ENCODE measurements at places on chromosomes 2 and 18.

GRCh38 chr2:240132651-240132980 lies 3.5 kb downstream of the COPS9 start:
- peaks cover 56% of the 10 kb centered on the region for H3K36me3 ChIP-seq
- no peak for DNase-seq
- H3K27ac ChIP-seq: no peak overlapping the region
- H3K27me3 ChIP-seq: no peaks in the 10 kb centered on the region
- H3K4me3 ChIP-seq: no peak overlapping the region
- peaks cover 28% of the 10 kb centered on the region for H3K4me1 ChIP-seq

DNA sequence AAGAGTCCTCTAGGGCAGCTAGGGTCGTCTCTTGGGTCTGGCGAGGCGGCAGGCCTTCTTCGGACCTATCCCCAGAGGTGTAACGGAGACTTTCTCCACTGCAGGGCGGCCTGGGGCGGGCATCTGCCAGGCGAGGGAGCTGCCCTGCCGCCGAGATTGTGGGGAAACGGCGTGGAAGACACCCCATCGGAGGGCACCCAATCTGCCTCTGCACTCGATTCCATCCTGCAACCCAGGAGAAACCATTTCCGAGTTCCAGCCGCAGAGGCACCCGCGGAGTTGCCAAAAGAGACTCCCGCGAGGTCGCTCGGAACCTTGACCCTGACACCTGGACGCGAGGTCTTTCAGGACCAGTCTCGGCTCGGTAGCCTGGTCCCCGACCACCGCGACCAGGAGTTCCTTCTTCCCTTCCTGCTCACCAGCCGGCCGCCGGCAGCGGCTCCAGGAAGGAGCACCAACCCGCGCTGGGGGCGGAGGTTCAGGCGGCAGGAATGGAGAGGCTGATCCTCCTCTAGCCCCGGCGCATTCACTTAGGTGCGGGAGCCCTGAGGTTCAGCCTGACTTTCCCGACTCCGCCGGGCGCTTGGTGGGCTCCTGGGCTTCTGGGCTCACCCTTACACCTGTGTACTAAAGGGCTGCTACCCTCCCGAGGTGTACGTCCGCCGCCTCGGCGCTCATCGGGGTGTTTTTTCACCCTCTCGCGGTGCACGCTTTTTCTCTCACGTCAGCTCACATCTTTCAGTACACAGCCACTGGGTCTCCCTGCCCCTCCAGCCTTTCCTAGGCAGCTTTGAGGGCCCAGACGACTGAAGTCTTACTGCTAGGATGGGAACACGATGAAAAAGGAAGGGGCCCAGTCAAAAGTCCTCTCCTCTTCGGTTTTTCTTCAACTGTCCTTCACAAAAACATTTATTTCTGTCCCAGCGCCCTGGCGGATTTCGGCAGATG lies 8.1 kb downstream of the SIX2 start:
- DNase-seq: no peak
- H3K4me3 ChIP-seq: peak overlapping the region; percentile 77
- H3K27me3 ChIP-seq: peaks cover 82% of the 10 kb centered on the region
- H3K27ac ChIP-seq: no peak overlapping the region
- H3K36me3 ChIP-seq: no peaks in the 10 kb centered on the region

DNA sequence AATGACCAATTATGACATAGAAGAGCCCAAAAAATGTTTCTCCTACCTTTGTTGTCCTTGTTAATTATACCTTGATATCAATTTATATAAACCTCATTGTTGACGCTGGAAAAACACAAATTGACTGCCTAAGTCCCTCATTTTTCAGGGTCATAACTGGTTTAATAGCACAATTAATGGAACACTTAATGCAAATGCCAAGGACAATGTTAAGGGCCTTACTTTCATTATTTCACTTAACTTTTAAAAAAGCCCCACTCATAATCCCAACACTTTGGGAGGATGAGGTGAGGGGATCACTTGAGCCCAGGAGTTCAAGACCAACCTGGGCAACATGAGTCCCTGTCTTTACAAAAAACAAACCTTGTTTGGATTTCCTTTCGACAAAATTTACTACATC lies 3.5 kb upstream of the STPG4 start:
- H3K4me1 ChIP-seq: peaks cover 17% of the 10 kb centered on the region
- H3K4me3 ChIP-seq: no peak overlapping the region
- H3K27ac ChIP-seq: no peak overlapping the region
- H3K36me3 ChIP-seq: peaks cover 34% of the 10 kb centered on the region
- no peak for DNase-seq

DNA sequence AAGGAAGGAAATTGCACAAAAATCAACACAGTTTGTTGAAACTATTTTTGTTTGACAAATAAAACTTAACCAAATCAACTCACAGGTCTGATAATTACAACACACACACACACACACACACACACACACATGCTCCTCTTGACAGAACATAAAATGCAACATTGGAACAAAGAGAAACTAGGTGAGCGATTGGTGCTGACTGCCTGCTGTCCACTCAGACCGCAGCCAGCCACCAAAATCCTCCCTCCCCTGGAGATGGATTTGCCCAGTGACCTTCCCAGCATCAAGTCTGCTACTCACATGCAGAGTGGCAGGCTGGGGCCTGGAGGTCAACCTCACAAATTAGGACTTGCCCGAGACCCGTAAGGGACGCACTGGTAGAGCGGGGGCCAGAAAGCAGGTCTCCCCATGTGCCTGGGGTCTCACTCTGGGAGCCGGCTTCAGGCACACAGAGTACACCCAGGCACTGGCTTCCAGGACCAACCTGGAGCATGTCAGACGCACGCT lies 61.4 kb downstream of the DIPK1C start:
- H3K4me1 ChIP-seq: peaks cover 24% of the 10 kb centered on the region
- no peak for DNase-seq
- no peak overlapping the region for H3K4me3 ChIP-seq
- peak overlapping the region; percentile 41 for H3K27ac ChIP-seq

DNA sequence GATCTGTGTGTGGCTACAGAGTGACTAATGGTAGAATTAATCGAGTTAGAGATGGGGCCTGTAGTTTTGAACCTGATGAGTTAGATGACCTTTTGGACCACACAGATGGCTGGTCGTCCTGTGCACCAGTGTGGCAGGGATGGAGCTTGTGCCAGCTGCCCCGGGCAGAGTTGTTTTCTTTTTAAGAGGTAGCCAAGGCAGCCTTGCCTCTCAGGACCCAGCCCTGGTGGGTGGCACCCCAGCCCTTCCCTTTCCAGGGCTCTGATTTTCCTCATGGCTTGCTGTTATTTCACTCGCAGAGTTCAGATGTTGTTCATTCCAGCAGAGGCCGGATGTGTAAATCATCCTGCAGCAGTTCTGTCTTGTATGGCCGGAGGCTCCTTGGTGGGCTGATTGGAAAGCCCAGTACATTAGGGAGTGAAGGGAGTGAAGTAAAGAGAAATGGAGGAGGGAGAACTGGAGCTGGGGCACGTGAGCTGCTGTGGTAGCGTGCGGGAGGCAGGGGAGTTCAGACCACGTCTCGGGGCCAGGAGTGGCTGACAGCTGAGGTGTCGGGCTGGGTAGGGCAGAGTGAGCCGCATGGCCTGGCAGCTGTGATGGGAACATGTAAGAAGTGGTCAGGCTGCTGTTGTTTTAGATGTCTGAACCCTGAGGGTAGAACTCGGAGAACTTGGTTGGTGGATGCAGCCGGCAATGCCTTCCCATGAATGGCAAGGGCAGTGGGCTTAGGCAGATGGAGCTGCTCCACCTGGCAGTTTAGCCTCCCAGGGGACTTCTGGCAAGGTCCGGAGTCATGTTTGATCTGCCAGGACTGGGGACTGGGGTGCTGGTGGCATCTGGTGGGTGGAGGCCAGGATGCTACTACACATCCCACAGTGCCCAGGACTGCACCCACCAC lies 28.8 kb downstream of the ASAP2 start:
- H3K4me1 ChIP-seq: no peaks in the 10 kb centered on the region
- no peak overlapping the region for H3K27ac ChIP-seq
- H3K4me3 ChIP-seq: no peak overlapping the region
- DNase-seq: no peak
- H3K36me3 ChIP-seq: no peaks in the 10 kb centered on the region

DNA sequence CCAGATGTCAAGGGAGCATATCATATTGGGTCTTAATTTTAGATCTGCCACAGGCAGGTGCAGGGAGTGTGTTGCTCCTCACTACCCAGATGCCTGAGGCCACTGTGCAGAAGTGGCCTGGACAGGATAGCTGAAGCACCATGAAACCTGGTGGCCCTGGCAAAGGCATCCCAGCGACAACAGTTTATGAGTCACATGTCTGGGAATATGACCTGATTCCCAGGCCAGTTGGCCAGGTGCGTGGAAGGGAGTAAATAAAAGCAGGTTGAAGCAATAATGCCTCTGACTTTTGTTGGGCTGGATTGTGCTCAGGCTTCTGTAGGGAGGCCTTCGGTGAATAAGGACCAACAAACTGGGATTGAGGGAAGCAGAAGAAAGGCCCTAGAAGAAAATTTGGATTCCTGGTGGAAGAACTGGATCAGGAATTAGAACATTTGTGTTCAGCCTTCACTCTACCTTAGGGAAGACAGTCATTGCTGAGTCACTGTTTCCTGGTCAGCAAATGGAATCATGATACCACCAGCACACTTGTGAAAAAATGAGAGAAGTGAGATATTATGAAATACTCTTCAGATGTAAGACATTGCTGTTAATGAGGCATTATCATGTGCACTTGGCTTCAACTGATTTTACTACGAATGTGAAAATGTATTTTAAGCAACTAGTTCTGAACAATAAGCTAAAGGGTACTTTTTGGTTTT lies 78.4 kb upstream of the ZNF516 start:
- H3K4me3 ChIP-seq: no peak overlapping the region
- H3K36me3 ChIP-seq: no peaks in the 10 kb centered on the region
- no peak overlapping the region for H3K27ac ChIP-seq
- no peak for DNase-seq
- no peaks in the 10 kb centered on the region for H3K4me1 ChIP-seq

DNA sequence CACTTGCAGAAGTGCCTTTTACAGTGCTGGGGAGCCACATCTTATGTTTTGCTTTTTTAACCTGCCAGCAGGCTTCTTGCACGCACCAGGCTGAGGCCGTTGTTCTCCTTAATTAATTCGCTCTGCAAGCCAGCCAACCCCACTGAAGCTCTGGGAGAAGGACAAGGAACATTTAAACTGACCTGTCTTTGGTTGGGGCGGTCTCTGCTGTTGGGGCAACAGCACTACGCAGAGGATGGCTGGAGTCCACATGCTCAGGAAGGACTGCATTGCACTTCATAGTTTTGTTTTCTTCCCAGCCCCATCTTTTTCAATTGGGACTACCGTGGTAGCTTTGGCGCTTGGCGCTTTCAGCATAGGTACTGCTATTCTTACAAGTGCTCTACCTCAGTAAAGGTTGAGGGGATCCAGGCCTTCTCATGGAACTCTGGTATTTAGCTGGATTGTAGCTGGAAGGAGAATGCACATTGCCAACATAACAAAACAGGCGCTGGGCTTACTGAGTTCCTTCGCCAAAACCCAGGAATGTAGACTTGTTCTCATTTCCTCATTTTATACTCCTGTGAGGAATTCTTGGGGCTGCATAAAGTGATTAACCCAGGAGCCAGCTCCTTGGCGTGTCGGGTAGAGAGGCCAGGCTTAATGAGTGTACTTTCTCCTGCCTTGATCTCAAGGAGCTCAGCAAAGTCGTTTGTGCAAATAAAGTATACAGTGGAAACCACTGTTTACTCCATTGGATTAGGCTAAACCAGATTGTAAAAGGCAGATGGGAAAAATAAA lies 146.2 kb downstream of the PRKCE start:
- H3K36me3 ChIP-seq: no peaks in the 10 kb centered on the region
- H3K27ac ChIP-seq: no peak overlapping the region
- DNase-seq: no peak
- no peak overlapping the region for H3K4me3 ChIP-seq

DNA sequence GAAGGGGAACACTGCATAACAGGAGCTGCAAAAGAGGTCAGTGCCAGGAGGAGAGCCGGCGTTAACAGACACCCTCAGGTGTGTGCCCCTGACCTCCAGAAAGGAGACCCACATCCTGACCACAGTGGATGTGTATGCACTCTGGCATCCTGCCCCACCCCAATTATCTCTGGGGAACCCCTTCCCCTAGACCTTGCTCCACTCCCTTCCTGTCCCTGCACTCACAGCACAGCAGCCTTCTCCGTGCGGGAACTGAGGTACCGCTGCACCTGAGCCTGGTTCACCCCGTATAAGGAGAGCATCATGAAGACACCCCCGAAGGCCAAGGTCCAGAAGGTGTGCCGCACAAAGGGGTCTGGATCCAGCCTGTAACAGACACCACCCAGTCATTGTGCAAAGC lies 7.3 kb upstream of the ATRAID start:
- peaks cover 81% of the 10 kb centered on the region for H3K36me3 ChIP-seq
- no peak for DNase-seq
- peaks cover 6% of the 10 kb centered on the region for H3K4me1 ChIP-seq
- no peak overlapping the region for H3K27ac ChIP-seq
- no peak overlapping the region for H3K4me3 ChIP-seq

- H3K27me3 ChIP-seq: no peaks in the 10 kb centered on the region
- H3K36me3 ChIP-seq: peaks cover 6% of the 10 kb centered on the region
- H3K4me3 ChIP-seq: no peak overlapping the region
- DNase-seq: no peak
Observed at GRCh38 chr2:238242731-238243495, 3.1 kb upstream of the HES6 start.

- H3K27ac ChIP-seq: no peak overlapping the region
- no peak overlapping the region for H3K4me3 ChIP-seq
- H3K4me1 ChIP-seq: peaks cover 32% of the 10 kb centered on the region
- peaks cover 25% of the 10 kb centered on the region for H3K27me3 ChIP-seq
- no peaks in the 10 kb centered on the region for H3K36me3 ChIP-seq
Observed at GRCh38 chr2:172231508-172231907, 128.8 kb upstream of the DLX2 start.

GRCh38 chr2:238187618-238188548 lies 15.6 kb downstream of the ILKAP start:
- no peaks in the 10 kb centered on the region for H3K27me3 ChIP-seq
- H3K4me1 ChIP-seq: no peaks in the 10 kb centered on the region
- H3K27ac ChIP-seq: peak overlapping the region; percentile 28
- peaks cover 98% of the 10 kb centered on the region for H3K36me3 ChIP-seq

- peaks cover 18% of the 10 kb centered on the region for H3K4me1 ChIP-seq
- no peak overlapping the region for H3K4me3 ChIP-seq
Observed at GRCh38 chr2:53865264-53865663, 5.5 kb upstream of the GPR75 start.

- H3K4me3 ChIP-seq: no peak overlapping the region
- no peak for DNase-seq
- H3K27me3 ChIP-seq: no peaks in the 10 kb centered on the region
Observed at GRCh38 chr2:108635630-108636354, 83.5 kb upstream of the RANBP2 start.

DNA sequence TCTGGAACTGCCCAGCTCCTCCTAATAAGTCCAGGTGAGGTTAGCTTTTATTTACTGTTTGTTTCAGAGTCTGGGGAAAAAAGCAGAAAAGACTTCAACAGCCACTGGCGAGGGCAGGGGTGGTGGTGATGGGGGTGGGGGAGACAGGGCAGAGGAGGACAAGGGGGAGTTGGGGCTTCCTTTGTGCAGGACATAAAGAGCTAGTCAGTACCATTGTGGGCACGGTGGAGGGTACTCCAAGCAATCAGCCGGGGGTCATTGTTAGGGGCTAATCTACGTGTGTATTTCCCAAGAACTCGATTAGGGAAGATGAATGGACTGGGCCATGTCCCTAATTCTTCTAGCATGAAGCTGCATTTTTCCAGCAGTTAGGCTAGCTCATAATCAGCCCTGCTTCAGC lies 2.8 kb upstream of the RAX start:
- H3K36me3 ChIP-seq: no peaks in the 10 kb centered on the region
- peaks cover 46% of the 10 kb centered on the region for H3K27me3 ChIP-seq
- H3K4me1 ChIP-seq: peaks cover 20% of the 10 kb centered on the region
- H3K4me3 ChIP-seq: no peak overlapping the region
- no peak for DNase-seq

- peaks cover 63% of the 10 kb centered on the region for H3K4me1 ChIP-seq
- peak overlapping the region; percentile 79 for H3K4me3 ChIP-seq
Observed at GRCh38 chr2:109331896-109332848, 203.2 kb downstream of the SH3RF3 start.
